Caco-2 (cell line): ENCODE measurements at places on chromosomes 13 and 19.
A peak's percentile ranks its signal among the peaks of the same experiment; 100 is the strongest.

GRCh38 chr19:17775991-17776803 is 18.7 kb upstream of the B3GNT3 start:
- no peak for DNase-seq

DNA sequence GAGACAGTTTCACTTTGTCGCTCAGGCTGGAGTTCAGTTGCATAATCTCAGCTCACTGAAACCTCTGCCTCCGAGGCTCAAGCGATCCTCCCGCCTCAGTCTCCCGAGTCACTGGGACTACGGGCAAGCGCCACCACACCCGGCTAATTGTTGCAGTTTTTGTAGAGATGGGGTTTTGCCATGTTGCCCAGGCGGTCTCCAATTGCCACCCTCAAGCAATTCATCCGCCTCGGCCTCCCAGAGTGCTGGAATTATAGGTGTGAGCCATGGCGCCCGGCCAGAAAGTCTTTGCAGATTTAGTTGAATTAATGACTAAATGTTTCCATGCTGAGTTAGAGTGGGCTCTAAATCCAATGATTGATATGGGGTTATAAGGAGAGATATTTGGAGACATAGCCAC is 4.5 kb upstream of the CADM4 start:
- DNase-seq, result no peak

- DNase-seq, result peak; percentile 60
Measured at GRCh38 chr13:23621316-23621645, 51.1 kb downstream of the TNFRSF19 start.

- no peak for DNase-seq
Measured at GRCh38 chr13:114027046-114027715, 53.3 kb upstream of the C13orf46 start.

DNA sequence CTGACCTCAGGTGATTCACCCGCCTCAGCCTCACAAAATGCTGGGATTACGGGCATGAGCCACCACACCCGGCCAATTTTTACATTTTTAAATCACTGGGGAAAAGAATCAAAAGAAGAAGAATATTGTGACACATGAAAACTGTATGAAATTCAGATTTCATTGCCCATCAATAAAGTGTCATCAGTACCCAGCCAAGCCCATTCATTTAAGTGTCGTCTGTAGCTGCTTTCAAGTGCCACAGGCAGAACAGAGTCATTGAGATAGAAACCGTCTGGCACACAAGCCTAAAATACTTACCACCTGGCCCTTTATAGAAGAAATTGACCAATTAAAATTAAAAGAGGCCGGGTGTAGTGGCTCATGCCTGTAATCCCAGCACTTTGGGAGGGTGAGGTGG is 15.3 kb downstream of the COLGALT1 start:
- no peak for DNase-seq

DNA sequence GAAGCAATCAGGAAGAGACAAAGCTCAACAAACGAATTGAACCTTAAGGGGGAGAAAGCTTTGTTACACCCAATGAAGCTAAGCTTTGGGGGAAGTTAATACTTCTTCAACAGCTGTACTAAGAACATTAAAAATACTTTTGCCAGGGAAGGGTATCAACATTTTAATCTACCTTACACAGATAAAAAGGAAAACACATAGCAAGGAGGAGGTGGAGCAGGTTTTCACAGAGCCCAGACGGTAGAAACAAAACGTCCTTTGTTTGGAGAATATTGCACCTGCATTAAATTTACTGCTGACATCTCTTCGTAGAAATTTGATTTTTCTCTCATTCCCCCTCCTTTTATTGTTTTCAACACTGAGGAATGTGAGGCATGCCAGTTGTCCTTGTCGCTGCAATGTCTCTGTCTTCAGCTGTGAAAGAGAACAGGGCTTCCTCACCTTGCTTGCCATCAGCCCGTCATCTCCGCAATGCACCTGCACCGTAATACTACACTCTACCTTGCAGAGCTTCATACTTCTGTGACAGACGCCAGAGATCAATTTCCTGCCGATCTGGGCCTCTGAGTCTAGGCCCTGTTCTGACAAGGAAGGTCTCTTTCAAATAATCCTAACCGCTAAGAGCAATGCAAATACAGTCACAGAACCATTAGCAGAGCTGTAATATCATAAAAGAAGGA is 270.8 kb downstream of the SPRY2 start:
- DNase-seq, result no peak

- DNase-seq, result no peak
Measured at GRCh38 chr19:1112268-1113029, 8.7 kb downstream of the GPX4 start.

DNA sequence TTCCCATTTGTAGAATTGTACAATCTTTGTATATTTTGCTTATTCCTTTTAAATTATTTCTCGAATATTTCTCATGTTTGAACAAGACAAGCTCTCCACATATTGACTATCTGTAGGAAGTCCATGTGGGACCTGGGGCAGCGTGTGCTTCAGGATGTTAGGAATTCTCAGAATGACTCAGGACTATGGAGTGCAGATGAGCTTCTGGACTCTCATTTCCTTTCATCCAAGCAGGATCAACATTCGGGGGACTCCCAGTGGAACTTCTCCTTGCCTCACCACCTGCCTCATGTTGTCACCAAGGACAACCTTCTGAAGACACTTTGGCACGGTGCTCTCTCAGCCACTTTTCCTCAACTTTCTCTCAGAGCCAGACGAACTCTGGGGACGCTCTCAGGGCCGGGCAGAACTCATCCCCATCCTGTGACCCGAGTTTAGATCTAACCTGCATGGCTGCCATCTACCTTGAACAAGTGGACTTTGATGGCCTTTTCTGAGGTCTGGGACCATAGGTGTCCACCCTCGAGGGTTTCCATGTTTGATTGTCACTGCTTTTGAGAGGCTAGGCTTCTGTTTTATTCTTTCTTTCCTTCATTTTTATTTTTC is 441.7 kb downstream of the IRS2 start:
- DNase-seq, result no peak

GRCh38 chr13:30295116-30295515 is 12.2 kb downstream of the KATNAL1 start:
- DNase-seq, result no peak

GRCh38 chr13:90613076-90613795 is 734.3 kb upstream of the MIR17HG start:
- DNase-seq, result no peak

DNA sequence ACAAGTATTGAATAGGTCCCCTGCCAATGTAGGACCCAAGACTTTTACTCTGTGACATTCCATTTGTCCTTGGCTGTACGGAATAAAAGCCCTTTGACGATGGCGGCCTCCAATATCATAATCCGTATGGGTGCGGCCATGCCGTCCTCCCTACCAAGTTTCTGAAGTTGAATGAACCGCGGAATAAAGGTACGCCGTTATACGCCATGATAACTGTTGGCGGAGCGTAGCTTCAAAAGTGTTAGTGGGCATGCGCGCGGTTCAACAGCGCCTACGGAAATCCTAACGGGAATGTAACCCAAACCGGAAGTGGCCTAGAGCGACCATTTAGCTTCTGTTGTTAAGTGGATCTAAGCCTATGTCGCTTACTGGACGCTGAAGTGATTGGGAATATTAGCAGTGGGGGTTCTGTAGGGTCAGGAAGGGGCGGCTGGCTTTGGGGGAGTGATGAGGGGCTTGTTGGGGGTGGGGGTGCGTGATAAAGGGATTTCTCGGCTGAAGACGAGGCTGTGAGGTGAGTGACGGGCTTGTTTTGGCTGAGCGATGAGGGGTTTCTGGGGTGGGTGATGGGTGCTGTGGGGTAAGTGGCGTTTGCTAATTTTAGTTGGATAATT is at the start of gene ZNF175:
Gene ZNF175, plus strand, starts transcription at position 322 of the 614 bp plus-strand sequence. CDS start 2,047 bp downstream, outside the sequence.
- DNase-seq, result peak; percentile 95

DNA sequence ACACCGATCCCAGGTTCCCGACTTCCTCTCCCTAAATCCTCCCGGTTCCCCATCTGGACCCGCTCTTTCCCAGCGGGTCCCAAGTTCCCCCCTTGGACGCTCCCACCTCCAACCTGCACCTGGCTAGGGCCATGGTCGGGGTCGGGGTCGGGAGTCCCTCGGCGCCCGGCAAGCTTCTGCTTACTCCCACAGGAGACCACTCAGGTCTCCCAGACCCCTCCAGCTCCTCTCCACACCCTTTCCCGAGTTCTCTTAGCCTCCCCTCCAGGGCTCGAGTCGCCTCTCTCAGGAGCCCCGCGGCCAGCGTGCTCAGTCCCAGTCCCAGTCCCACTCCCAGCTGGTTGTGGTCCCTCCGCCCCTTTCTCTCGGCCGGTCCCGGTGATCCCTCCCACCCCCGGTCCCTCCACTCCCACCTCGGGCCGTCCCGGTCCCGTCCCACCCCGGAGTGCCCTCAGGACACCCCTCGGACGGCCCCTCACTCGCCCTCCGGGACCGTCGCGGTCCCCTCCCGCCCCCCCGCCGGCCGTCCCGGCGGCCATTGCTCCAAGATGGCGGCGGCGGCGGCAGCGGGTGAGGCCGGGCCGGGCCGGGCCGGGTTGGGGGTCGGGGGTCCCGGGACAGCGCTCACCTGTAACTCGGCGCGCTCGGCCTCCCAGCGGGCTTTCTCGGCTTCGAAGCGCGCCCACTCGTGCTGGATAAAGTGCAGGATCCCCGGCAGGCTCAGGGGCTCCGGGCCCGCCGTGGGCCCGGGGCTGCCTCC is at the start of gene FKRP:
Gene FKRP, plus strand, starts transcription at position 537 of the 760 bp plus-strand sequence. CDS start 9,394 bp downstream, outside the sequence.
- DNase-seq, result peak; percentile 55

GRCh38 chr13:28609926-28610325 is 49.0 kb upstream of the POMP start:
- no peak for DNase-seq

DNA sequence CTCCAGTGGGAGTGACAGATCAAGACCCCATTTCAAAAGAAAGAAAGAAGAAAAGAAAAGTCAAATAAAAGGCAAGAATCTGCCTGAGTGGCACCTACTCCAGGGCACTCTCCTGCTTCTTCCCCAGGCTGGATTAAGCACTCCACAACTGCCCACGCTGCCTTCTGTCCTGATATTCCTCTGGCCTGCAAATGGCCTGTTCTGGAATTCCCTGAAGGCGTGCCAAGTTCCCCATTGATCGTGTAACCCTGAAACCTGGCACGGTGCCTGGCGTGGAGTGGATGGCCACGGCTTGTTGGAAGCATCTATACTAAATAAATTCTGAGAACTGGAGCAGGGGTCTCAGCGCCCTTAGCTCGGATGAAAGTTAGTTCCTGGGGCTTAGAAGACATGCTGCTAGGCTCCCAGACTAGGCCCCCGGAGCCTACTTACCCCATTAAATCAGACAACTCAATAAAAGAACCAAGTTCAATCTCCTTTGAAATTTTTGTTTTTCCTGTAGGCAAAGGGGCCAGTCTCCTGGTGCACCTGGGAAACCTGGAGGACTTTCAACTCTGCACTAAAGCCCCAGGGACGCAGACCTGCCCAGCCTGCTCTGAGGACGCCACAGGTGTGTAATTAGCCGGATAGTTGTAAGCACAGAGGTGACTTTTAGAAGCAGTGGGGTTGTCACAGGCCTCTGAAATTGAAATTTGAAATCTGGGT is 21.9 kb downstream of the ANKRD27 start:
- DNase-seq, result no peak

GRCh38 chr19:1138121-1138520 is 34.3 kb downstream of the GPX4 start:
- no peak for DNase-seq

DNA sequence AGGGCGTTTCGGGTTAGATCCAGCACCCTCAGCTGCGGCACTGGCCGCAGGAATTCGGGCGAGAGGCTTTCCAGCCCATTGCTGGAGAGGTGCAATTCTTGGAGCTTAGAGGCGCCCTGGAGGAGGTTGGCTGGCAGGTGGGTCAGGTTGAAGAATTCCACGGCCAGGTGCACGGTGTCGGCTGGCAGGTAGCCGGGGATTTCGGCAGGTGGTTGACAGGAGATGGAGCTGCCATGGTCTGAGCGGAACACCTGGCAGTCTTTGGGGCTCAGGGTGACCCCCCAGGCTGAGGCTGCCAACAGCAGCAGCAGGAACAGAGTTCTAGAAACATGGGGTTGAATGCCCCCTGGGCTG is 1.3 kb downstream of the LRG1 start:
- DNase-seq, result no peak

DNA sequence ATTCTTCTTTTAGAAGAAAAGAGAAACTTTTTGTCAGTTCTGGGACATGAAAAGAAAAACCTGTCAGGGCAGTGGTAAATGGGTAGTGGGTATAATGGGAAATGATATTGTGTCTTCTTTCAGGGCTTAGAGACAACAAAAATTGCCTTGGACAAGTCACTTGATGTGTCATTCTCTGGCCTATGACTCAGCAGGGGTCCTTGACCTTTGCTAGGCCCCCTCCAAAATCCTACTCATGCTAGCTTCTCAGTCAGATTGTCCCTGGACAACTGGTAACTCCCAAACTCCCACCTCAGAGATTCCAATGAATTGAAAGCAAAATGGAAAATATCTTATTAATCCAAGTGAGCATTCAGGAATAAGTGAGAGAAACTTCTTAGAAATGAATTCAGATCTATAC is 258.8 kb upstream of the SPRY2 start:
- DNase-seq, result no peak

GRCh38 chr13:93744886-93745285 is 518.3 kb downstream of the GPC6 start:
- no peak for DNase-seq

DNA sequence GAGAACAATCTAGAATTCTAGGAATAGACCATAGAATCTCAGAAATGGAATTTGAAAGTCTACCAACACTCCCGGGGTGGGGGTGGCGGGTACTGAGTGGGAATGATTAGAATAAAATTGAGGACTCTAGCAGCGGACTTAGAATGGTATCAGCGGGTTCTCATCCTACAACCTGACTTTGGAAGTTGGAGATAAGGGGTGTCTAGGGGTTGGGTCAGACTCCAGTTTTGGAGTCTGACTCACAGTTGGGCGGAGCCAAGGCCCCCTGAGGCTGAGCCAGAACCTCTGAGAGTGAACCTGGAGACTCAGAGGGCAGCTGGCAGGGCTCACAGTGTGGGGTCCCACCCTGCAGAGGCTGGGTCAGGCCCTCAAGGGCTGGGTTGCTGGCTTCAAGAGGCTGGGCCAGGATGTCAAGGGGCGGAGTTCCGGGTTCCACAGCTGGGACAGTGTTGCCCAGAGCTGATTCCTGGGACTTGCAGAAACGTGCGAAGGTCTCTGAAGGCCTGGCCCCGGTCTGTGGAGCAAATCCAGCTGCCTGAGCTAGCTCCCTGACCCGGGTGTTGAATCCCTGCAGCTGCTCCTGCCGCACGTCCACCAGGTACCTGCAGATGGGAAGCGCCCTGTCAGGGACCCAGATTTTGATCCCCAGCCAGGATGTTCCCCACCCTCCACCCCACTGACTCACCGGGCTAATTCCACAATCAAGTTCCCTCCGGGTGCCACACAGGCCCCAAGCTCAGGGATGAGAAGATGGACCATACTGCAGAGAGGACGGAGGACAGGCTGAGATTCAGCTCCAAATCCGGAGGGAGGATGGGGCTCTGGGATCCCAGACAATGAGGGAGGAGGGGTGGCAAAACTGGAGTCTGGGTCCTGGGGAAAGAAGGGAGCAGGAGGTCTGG is 1.6 kb upstream of the TNNI3 start:
- DNase-seq, result peak; percentile 20

DNA sequence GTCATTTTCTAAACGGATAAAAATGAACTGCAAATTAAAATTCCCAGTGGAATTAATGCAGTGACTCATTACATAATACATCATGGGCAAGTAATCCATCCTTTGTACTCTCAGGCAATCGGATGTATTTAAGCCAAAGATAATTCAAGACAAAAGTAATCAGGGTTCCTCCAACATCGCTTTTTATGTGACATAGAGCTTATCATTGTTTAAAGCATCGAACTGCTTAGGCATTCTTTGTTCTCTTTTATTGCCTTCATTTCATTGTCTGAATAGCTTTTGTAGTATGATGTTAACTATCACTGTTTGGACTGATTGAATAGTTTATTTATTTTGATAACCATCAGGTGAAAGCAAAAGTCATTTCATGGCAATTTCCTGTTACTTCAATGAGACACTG is 209.4 kb downstream of the ITGBL1 start:
- no peak for DNase-seq

- DNase-seq, result no peak
Measured at GRCh38 chr19:10776900-10777650, 58.9 kb downstream of the TMED1 start.
